Inflammatory macrophage treated with lipopolysaccharide for 4 hours (primary cell): ENCODE measurements at places on chromosomes 4 and X.

GRCh38 chr4:84126061-84126787, 372.9 kb downstream of the NKX6-1 start:
- no peak for DNase-seq

DNA sequence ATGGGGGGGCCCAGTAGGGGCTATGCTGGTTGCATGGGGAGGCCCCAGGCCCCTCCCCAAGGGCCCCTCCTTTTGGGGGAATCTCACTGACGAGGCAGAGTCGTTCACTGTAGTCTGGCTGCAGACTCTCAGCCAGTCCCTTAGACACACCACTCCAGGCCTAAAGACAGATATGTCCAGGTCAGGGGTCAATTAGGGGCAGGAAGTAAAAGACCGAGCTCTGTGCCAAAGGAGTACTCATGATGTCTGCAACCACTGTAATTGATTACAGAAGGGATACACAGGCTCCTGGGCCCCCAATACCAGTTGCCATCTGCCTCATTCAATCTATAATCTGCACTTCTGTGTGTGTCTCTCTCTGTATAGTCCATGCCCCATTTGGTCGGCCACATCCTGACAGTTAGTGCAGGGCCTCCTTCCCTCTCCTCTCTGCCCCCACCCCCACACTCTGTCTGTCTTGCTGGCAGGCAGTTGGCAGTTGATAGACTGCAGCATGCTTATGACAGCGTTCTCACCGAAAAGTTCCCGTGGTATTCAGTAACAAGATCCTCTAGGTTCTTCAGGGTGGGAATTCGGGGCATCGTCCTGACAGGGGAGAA, 1.3 kb upstream of the CXorf65 start:
- no peak for DNase-seq

DNA sequence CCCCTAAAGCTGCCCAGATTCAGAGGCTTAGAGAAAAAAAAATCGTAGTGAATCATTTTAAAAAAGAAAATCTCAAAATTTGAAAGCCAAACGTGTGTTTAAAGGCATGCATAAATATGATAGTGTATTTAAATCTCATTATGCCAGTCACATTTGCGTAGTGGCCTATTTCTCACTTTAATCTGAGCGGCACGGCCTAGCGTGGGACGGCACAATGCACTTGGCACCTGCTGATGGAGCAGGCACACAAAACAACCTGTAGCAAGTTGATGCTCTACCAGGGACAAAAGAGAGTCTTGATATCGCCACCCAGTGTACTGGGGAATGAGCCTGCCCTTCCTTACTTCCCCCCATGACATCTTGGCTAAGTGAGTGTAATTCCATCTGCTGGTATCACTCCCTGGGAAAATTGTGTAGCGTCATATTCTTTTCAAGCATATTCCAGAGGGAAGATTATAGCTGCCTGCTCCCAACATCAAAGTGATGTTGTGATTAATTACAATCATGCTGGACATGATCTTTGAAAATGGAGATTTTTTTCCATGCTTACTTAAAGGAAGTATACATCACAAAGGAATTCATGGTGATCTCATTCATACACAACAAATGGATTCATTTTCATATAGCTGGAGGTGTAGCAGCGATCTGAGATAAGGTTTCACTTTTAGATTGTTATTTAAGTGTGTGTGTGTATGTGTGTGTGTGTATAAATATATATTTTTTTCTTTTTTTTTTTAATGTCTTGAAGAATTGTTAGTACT, 138.8 kb downstream of the DCTD start:
- DNase-seq: no peak

GRCh38 chr4:2689114-2689513, 67.0 kb downstream of the TNIP2 start:
- no peak for DNase-seq

DNA sequence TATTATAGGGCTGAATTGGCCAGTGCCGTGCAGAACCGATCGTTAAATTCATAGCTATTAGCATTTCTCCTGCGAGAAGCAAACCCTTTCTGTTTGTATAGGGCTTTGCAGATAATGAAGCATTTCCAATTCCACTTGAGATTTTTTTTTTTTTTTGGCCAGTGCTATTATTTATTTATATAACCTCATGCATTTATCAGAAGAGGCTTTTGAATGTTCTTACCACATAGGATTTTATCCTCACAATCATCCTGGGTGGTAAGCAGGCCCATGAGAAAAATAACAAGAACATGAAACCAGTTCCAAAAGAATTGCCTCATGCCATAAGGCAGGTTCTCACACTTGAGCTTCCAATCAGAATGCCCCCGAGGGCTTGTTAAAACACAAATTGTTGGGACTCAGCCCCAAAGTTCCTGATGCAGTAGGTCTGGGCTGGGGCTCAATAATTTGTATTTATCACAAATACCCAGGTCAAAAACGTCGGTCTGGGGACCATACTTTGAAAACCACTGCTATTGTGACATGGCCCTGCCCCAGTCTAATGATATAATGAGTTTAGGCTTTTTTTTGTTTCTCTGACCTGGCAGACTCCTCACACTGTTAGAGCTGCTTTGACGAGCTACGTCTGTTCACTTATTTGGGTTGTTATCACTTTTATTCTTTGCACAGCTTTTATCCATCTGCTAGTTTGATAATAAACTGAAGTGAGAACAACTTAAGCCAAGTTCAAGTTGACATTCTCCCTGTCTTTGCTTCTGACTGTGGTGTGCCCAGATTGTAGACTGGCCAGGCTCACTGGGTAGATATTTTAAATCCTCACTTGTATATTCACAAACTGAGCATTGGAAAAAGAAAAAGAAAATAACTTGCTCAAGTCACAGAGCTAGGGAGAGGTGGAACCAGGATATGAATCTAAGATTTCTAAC, 20.1 kb downstream of the SUPT20HL1 start:
- DNase-seq: no peak

DNA sequence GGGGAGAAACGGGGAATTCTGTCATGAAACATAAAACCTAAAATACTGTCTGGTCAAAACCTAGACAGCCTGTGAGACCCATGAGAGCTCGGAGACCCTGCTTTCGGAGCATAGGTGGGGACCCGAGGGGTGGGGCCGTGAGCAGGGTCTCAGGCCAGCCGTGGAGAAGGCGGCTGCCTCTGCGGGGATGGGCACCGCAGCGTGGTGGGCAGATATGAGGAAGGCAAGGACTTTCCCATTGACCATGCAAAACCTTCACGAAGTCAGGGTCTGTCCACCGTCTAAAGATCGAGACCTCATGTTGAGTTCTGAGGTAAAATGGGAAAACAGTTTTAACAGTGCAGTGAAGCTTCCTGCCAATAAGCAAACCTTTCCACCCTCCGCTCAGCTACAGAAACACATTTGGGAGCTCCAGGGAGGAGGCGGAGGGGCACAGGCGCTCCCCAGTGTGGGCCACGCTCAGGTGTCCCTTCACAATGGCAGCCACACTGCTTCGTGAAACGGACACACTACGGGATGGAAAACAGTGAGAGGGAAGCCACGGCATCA, 74.4 kb downstream of the SORBS2 start:
- no peak for DNase-seq
